ENCODE measurements at places on chromosomes 4 and X. TPM values are rescaled to one million over a fixed set of nuclear protein-coding genes. Genes with fewer than 3 reads are reported as not detected.

CDX4 gene
- not detected for total RNA-seq

MYOZ2 gene
- not detected for total RNA-seq

MTHFD2L gene
- 9.2 TPM for total RNA-seq

MAPK10 gene
- total RNA-seq, result 0.43 TPM

SPANXN5 gene
- not detected for total RNA-seq

GLUD2 gene
- total RNA-seq, result 2.4 TPM

HSFX3 gene
- not detected for total RNA-seq

GYG2 gene
- total RNA-seq, result 3.7 TPM

MND1 gene
- 12.3 TPM for total RNA-seq

SPON2 gene
- total RNA-seq, result 0.60 TPM

All from A549 treated with Mapracorat at 1 μM for 4 hours (cell line).